RKO (cell line): ENCODE measurements at places on chromosomes 3 and 15.
A peak's percentile ranks its signal among the peaks of the same experiment; 100 is the strongest.

DNA sequence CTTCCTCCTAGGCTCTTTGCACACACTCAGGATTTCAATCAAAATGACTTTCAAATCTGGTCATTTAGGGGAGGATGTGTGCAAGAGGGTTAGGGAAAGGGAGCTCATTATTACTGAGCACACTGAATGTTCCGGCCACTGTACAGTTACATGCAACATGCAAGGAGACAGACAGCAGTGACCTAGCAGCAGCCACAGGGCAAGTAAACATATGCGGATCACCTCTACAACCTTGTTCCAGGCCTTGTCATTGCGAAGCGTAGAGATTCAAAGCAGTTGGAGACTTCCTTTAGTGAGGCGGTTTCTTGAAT, 837.6 kb downstream of the AGBL1 start:
- DNase-seq = no peak

- DNase-seq = no peak
Observed at GRCh38 chr15:57887825-57888224, 177.7 kb downstream of the ALDH1A2 start.

DNA sequence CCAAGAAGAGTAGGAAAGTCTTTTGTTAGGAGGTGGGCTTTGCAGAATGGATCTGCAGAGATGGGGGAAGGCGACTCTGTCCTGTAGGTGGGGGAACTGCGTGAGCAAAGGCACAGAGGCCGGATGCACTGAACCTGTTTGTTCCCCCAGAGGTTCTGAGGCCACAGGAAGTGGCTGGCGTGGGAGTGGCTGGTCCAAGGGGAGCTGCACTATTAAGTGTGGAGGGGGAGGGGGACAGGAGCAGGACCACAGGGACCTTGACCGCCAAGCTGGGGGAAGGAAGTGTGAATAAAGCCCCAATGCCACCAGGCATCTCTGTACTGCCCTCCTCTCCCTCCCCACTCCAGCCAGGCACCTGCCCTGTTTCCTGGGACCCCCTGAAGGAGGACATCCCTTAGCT, 51.8 kb downstream of the CYP11A1 start:
- no peak for DNase-seq

- no peak for DNase-seq
Observed at GRCh38 chr3:71600646-71601288, 17.2 kb upstream of the FOXP1 start.

GRCh38 chr3:4834403-4834866, 144.8 kb upstream of the BHLHE40 start:
- DNase-seq = no peak

- peak; percentile 85 for DNase-seq
Observed at GRCh38 chr15:62109982-62110851, 43.4 kb downstream of the C2CD4A start.

- DNase-seq = no peak
Observed at GRCh38 chr15:58454950-58455401, 23.2 kb downstream of the LIPC start.

GRCh38 chr15:57146506-57147201, 228.2 kb downstream of the TCF12 start:
- peak; percentile 40 for DNase-seq

GRCh38 chr3:20091331-20092047, 51.2 kb downstream of the KAT2B start:
- no peak for DNase-seq

DNA sequence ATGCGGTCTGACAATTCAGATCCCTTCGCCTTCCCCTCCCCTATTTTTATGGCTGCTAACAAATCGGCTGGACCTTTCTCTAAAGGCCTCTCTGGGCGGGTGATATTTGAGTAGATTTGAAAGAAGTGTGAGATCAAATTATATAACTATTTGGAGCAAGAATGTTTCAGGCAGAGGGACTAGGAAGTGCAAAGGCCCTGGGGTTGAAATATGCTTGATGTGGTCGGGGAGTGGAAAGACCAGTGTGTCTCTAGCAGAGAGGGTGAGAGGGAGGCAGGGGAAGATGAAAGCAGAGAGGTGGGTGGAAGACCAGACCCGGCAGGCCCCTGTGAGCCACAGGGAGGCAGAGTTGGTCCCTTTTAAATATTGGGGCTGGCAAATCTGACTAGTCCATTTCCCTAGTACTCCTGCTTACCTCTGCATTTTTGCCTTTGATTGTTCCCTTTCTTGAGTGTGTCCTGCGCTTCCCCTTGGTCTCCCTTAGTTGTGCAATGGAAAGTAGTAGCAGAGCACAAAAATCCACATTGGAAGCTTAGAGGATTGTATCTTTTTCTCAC, 32.3 kb downstream of the SLCO3A1 start:
- no peak for DNase-seq

- DNase-seq = no peak
Observed at GRCh38 chr15:57290187-57290586, 86.1 kb upstream of the CGNL1 start.

- DNase-seq = no peak
Observed at GRCh38 chr3:169348929-169349621, 314.4 kb downstream of the MECOM start.

- no peak for DNase-seq
Observed at GRCh38 chr15:73984208-73984979, 7.7 kb downstream of the STOML1 start.

- DNase-seq = peak; percentile 67
Observed at GRCh38 chr15:55526559-55527036, 18.6 kb upstream of the DNAAF4 start.

DNA sequence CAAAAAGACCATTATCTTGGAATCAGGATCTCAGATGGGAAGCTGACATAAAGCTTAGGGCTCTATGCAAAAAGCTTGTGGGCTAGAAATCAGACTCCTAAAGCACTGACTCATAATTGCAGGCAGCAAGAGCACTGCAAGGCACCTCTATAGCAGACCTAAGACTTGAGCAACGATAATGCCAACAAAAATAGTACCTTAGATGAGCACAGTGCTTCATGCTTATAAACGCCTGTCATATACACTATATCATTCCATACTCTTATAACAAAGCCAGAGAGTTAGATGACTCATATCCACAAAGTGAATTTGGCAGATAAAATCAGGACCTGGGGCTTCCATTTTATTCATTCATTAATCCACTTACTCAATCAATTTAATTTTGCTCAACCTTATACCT, 560.8 kb downstream of the MCTP2 start:
- DNase-seq = no peak

DNA sequence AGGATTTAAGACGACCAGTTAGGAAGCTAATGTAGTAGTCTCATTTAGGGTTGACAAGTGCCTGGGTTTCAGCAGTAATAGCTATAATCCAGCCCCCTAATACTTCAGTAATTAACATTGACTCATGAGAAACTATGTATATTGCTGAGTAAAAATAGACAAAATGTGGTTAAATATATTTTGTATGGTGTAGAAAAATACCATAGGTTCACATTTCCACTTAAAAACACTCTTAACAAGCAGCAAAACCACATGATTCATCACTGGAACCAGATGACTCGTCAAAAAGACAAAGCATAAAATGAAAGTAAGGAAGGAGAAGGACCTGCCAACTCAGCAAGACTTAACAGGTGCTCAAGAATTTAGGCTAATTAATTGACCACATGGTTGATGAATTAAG, 288.9 kb downstream of the EFHB start:
- DNase-seq = no peak

GRCh38 chr3:45064512-45065372, 38.6 kb downstream of the CLEC3B start:
- peak; percentile 99 for DNase-seq

- DNase-seq = peak; percentile 81
Observed at GRCh38 chr3:108914774-108915641, 38.7 kb downstream of the GUCA1C start.

- DNase-seq = no peak
Observed at GRCh38 chr3:47872916-47873315, 70.0 kb downstream of the DHX30 start.

GRCh38 chr3:197082871-197083270, 53.3 kb upstream of the MELTF start:
- DNase-seq = no peak

- no peak for DNase-seq
Observed at GRCh38 chr15:35111861-35112260, 26.8 kb upstream of the NANOGP8 start.

DNA sequence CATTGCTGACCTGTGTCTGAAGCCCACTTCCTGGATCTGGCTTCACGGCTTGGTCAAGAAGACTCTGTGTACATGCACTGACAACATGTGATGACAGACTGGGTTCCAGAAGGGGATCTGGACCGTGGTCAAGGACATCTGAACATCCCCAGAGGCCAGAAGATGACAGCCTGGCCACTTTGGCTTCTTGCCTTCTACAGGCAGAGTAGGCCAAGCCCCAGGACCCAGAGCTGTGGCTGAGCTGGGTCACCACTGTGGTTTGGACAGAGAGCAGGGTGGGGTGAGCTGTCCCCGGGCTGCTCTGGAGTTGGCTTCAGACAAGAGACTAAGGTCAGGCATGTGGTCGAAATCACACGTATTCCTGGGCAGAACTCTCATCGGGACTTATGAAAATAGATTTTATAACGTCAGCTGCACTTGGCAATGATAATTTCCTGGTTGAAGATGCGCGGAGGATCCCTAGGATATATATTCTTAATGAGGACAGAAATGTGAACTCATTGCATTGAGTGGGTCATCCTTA, 114.1 kb upstream of the FRMD4B start:
- no peak for DNase-seq

GRCh38 chr15:67953299-67953698, 100.8 kb upstream of the PIAS1 start:
- DNase-seq = no peak

- no peak for DNase-seq
Observed at GRCh38 chr15:84944311-84944710, 37.3 kb upstream of the PDE8A start.

- DNase-seq = no peak
Observed at GRCh38 chr3:10386121-10386520, 65.2 kb upstream of the SEC13 start.

DNA sequence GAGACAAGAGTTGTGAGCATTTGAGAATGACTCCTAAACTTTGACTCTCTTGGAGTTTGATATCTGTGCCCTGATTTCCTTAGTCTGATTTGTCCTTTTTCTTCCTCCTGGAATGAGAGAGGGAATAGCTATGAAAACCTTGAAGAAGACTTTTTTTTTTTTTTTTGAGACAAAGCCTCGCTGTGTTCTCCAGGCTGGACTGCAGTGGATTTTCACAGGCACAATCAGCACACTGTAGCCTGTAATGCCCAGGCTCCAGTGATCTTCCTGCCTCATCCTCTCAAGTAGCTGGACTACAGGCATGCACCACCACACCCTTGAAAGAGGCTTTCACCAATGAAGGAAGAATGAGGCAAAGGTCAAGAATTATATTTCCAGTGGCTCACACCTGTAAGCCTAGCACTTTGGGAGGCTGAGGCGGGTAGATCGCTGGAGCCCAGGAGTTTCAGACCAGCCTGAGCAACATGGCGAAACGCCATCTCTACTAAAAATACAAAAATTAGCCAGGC, 10.3 kb upstream of the ARGFX start:
- no peak for DNase-seq

DNA sequence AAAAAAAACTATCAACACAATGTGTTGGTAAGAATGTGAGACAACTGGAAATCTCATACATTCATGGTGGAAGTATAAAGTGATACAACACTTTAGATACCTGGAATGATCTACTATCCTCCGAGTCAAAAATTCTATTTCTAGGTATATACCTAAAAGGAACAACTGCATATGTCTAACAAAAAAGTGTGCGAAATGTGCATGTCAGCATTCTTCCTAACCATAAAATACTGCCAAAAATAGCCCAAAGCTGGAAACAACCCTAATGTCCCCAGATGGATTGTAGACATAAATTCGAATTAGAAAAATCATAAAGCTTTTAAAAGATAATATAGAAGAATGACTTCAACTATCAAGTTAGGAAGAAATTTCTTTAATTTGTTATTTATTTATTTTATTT, 51.2 kb upstream of the FGF12 start:
- DNase-seq = no peak
